ENCODE measurements at places on chromosomes 16 and 17.

DNA sequence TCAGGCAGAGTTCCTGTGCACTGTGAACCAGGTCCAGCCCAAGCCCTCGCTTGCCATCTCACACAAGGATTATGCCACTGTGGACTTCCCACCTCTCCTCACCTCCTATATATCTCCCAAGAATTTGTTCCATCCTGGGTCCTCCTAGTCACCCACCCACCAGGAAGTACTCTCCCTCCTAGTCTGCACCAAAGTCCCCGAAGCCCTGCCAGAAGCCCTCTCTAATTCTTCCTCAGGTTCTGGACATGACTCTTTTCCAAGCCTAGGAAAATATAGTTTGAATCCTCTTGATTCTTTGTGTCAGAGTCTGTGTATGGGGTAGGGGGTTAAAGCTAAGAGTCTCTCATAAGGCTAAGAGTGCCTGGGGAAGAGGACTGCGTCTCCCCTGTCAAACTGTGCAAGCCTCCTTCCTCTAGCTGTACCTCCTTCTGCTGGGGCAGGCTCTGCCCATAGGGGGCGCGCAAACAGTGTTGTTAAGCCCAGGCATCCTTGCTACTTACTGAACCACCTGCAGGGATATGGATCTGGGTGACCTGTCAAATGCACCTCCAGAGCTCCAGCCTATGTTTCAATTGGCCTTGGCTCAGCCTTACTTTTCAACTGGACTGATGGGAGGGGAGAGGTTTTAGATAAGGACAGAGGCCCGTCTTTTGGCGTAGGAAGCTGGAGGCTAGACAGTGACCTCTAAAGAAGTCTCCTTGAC is 16.6 kb upstream of the DLX4 start:
- H3K36me3 ChIP-seq = no peaks in the 10 kb centered on the region
- H3K4me3 ChIP-seq = no peak overlapping the region
- no peak overlapping the region for H3K27ac ChIP-seq
- H3K4me1 ChIP-seq = no peaks in the 10 kb centered on the region
- H3K27me3 ChIP-seq = peaks cover 60% of the 10 kb centered on the region
- peak; percentile 46 for DNase-seq

GRCh38 chr16:392450-393030 is 4.5 kb upstream of the NME4 start:
- DNase-seq = no peak
- H3K36me3 ChIP-seq = no peaks in the 10 kb centered on the region
- H3K4me1 ChIP-seq = peaks cover 3% of the 10 kb centered on the region
- no peaks in the 10 kb centered on the region for H3K27me3 ChIP-seq

- no peaks in the 10 kb centered on the region for H3K27me3 ChIP-seq
- H3K4me1 ChIP-seq = peaks cover 68% of the 10 kb centered on the region
- no peaks in the 10 kb centered on the region for H3K36me3 ChIP-seq
- peak overlapping the region; percentile 51 for H3K27ac ChIP-seq
- DNase-seq = no peak
These were observed 7.8 kb downstream of the BAHCC1 start for GRCh38 chr17:81402981-81403467.

DNA sequence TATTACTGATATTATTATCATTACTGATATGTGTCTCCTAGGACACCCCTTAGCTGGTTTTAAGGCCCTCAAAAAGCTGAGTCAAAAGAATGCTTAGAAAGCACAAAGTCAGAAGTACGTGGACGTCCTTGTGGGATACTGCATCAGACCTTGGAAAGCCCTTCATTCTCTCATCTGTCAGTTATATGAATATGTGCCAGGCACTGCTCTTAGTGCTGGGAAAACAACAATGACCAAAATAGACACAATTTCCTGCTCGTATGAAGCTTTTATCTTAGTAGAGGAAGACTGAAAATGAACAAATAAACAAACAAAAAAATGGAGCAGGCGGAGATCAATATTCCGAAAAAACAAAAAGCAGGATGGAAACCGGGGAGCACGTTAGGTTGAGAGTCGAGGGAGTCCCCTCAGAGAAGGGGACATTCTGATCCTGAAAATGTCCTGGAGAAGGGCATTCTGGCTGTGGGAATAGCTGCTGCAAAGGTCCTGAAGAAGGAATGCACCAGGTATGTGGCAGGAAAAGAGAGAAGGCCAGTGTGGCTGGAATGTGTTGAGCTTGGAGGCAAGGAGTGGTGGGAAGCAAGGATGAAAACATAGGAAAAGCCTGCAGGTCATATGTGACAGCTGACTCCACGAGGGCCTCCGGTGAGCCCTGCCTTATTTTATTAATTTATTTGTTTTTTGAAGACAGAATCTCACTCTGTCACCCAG is 15.5 kb upstream of the TMEM94 start:
- no peak overlapping the region for H3K4me3 ChIP-seq
- DNase-seq = no peak
- no peaks in the 10 kb centered on the region for H3K27me3 ChIP-seq
- H3K36me3 ChIP-seq = no peaks in the 10 kb centered on the region
- H3K27ac ChIP-seq = peak overlapping the region; percentile 64

DNA sequence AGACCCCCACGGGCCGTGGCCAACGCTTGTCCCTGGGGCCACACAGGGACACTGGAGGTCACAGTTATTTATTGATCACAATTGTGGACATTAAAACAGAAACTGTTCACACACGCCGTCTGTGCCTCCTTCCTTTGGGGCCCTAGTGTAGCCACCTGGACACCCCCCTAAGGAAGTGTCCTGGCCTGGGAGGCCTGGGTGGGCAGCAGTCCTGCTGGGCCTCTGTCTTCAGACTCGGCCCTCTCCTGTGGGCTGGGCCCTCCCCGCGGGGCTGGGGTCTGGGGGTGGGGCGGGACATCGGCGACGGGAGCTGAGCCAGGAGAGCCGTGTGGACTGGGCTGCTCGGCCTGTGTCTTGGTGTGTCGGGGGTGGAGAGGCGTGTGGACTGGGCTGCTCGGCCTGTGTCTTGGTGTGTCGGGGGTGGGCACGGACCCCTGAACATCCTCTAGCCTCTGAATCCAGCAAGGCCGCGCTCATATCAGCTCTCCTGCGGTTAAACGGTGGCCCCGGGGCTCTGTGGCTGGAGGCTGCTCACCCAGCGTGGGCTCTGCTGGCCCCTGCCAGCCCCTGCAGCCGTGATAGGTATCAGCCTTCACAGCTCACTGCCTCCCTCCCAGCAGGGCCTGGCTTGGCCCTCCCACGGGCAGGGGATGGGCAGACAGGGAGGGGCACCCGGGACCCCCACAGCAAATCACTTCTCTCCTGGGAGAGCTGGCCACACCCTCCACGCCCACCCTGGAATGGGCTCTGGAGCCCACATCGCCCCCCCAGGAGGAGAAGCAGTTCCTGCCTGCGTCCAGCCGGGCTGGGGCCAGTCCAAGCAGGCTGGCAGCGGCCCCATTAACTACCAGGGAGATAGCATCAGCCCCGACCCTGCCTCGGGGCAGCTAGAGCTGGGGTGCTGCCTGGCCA is 1.1 kb upstream of the NHLRC4 start:
- no peak overlapping the region for H3K4me3 ChIP-seq
- H3K36me3 ChIP-seq = no peaks in the 10 kb centered on the region
- peaks cover 37% of the 10 kb centered on the region for H3K4me1 ChIP-seq
- no peak overlapping the region for H3K27ac ChIP-seq
- peaks cover 12% of the 10 kb centered on the region for H3K27me3 ChIP-seq
- DNase-seq = no peak

GRCh38 chr17:45132320-45132571 is at the start of gene PLCD3:
Gene PLCD3, minus strand, starts transcription at chr17:45132515. Its CDS starts 105 bp downstream, at chr17:45132410.
- DNase-seq = no peak
- H3K36me3 ChIP-seq = no peaks in the 10 kb centered on the region
- H3K4me1 ChIP-seq = peaks cover 72% of the 10 kb centered on the region
- no peaks in the 10 kb centered on the region for H3K27me3 ChIP-seq

GRCh38 chr17:73991260-73991659 is 212.2 kb upstream of the RPL38 start:
- peaks cover 11% of the 10 kb centered on the region for H3K27me3 ChIP-seq
- no peaks in the 10 kb centered on the region for H3K36me3 ChIP-seq
- H3K27ac ChIP-seq = no peak overlapping the region
- no peak overlapping the region for H3K4me3 ChIP-seq

- no peaks in the 10 kb centered on the region for H3K27me3 ChIP-seq
- no peak overlapping the region for H3K27ac ChIP-seq
- DNase-seq = no peak
- H3K36me3 ChIP-seq = peaks cover 58% of the 10 kb centered on the region
- no peak overlapping the region for H3K4me3 ChIP-seq
These were observed 84.9 kb downstream of the CACNG1 start for GRCh38 chr17:67129283-67129682.

- H3K36me3 ChIP-seq = no peaks in the 10 kb centered on the region
- H3K4me3 ChIP-seq = peak overlapping the region; percentile 86
- peak; percentile 36 for DNase-seq
- H3K27me3 ChIP-seq = no peaks in the 10 kb centered on the region
- peaks cover 24% of the 10 kb centered on the region for H3K4me1 ChIP-seq
These were observed 861 bp downstream of the RAB11FIP3 start for GRCh38 chr16:426115-426905.

GRCh38 chr16:57289391-57290257 is 5.2 kb upstream of the PLLP start:
- no peaks in the 10 kb centered on the region for H3K36me3 ChIP-seq
- DNase-seq = peak; percentile 46
- no peaks in the 10 kb centered on the region for H3K27me3 ChIP-seq
- no peak overlapping the region for H3K4me3 ChIP-seq
- no peak overlapping the region for H3K27ac ChIP-seq

GRCh38 chr16:2337431-2338296 is 2.9 kb downstream of the ABCA3 start:
- H3K4me1 ChIP-seq = peaks cover 15% of the 10 kb centered on the region
- DNase-seq = no peak
- H3K36me3 ChIP-seq = no peaks in the 10 kb centered on the region
- no peak overlapping the region for H3K4me3 ChIP-seq
- no peak overlapping the region for H3K27ac ChIP-seq
- H3K27me3 ChIP-seq = no peaks in the 10 kb centered on the region

GRCh38 chr17:38883592-38884526 is 14.0 kb downstream of the LASP1 start:
- no peak for DNase-seq
- no peaks in the 10 kb centered on the region for H3K27me3 ChIP-seq
- H3K4me3 ChIP-seq = peak overlapping the region; percentile 15
- peaks cover 87% of the 10 kb centered on the region for H3K4me1 ChIP-seq
- peak overlapping the region; percentile 87 for H3K27ac ChIP-seq
- H3K36me3 ChIP-seq = peaks cover 61% of the 10 kb centered on the region

- H3K27me3 ChIP-seq = no peaks in the 10 kb centered on the region
- DNase-seq = no peak
- H3K4me3 ChIP-seq = no peak overlapping the region
- H3K4me1 ChIP-seq = no peaks in the 10 kb centered on the region
These were observed 383.1 kb downstream of the KCNJ2 start for GRCh38 chr17:70552230-70552981.

- no peaks in the 10 kb centered on the region for H3K36me3 ChIP-seq
- H3K4me3 ChIP-seq = no peak overlapping the region
- H3K27ac ChIP-seq = no peak overlapping the region
- no peaks in the 10 kb centered on the region for H3K27me3 ChIP-seq
These were observed 64.8 kb downstream of the TUBD1 start for GRCh38 chr17:59827721-59828477.

- peak overlapping the region; percentile 34 for H3K27ac ChIP-seq
- H3K27me3 ChIP-seq = no peaks in the 10 kb centered on the region
- no peaks in the 10 kb centered on the region for H3K36me3 ChIP-seq
- H3K4me3 ChIP-seq = no peak overlapping the region
- no peaks in the 10 kb centered on the region for H3K4me1 ChIP-seq
These were observed 479.1 kb downstream of the SLC39A11 start for GRCh38 chr17:72613396-72613795.

Data from heart left ventricle (tissue), 16 donors.